Epithelial cell of prostate (primary cell): ENCODE measurements at places on chromosomes 6 and 20.

GRCh38 chr6:71206089-71206488 lies 82.5 kb upstream of the OGFRL1 start:
- DNase-seq: no peak

- no peak for DNase-seq
Observed at GRCh38 chr20:18822832-18823231, 9.2 kb downstream of the SCP2D1 start.

GRCh38 chr6:101578306-101578705 lies 184.8 kb downstream of the GRIK2 start:
- DNase-seq: no peak

DNA sequence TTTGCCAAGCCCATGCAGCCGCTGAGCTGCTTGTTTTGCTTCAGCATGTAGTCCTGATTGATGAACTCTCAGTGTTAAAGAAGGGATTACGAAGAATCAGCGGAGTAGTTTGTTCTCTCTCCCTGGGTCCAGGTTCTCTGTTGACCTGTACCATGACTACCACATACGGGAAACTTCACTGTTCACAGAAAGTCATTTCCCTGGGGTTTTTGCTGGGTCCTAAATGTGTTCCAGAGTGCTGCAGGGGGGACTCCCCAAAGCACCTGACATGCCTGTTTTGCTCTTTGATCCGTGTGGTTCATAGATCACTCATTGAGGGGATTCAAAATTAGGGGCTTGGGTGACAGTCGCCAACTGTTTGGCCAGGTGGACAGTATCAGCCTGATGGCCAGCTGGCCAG lies 5.5 kb downstream of the LSM14B start:
- no peak for DNase-seq

- peak; percentile 50 for DNase-seq
Observed at GRCh38 chr6:138454981-138455706, 44.1 kb downstream of the NHSL1 start.

- DNase-seq: no peak
Observed at GRCh38 chr20:40442181-40442963, 246.7 kb downstream of the MAFB start.

- DNase-seq: no peak
Observed at GRCh38 chr6:144449911-144450597, 164.9 kb downstream of the UTRN start.

DNA sequence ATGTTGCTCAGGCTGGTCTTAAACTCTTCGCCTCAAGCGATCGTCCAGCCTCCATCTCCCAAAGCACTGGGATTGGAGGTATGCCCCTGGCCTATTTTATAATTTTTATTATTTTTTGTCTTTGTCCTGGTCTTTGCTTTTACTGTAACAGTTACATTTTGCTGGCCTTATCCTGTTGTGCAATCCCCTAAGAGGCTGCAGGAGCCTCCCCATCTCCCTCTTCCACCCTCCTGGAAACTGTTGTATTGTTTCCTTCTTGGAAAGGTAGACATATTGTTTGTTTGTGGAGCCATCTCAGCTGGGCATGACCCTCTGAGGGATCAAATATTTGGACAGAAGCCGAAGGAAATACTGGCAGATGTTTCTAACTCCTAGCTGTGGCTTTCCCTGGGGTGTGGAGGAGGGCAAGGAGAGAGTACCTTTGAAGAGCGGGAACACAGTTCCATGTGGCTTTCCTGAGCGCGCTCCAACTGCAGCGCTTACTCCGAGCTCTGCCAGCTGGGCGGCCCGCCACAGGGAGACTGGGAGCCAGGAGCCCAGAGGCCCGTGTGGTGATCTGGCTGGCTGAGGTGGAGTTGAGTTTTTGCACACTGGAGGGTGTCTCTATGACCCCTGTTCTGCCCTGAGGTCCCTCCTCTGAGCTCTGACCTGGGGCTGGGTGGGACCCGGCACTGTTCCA lies 4.9 kb downstream of the MAPK13 start:
- DNase-seq: no peak

DNA sequence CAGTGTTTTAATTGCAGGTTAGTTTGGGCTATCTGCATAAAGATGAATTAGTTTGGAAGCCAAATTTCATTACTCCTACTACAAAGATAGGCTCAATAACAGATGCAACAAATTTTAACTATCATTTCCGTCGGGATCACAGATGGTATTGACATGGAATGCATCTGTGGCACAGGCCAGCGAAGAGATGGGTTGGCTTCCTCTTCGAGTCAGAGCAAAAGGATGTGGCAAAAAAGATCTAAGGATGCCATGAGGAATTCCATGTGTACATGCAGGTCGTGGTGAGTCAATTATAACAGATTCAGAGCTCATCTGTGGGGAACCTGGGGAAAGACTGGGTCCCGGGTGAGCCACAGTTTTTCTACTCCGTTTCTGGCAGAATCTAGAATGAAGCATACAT lies 83.0 kb upstream of the CITED2 start:
- no peak for DNase-seq

- no peak for DNase-seq
Observed at GRCh38 chr6:67680297-67680932, 954.7 kb upstream of the ADGRB3 start.

GRCh38 chr6:25176466-25176865 lies 102.7 kb upstream of the CARMIL1 start:
- DNase-seq: no peak

DNA sequence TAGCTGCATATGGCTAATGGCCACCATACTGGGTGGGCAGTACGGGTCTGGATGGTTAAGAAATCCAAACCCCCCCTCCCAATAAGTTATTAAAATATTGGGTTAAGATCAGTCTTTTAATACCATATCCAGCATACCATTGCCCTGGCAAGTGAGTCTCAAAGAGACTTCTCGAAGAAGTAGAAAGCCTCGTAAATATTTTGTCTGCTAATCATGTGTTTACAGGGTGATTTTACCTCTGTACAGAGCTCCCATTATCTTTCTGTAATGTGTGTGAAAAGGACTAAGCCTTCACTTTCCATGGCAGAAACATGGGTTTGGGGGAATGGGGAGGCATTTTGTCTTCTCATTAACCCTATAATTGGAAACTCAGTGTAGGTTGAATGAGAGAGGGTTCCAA lies 174.7 kb upstream of the LAMP5 start:
- DNase-seq: no peak

GRCh38 chr20:18543932-18544331 lies 23.3 kb upstream of the SMIM26 start:
- no peak for DNase-seq

- DNase-seq: no peak
Observed at GRCh38 chr20:43766385-43766784, 39.6 kb upstream of the GTSF1L start.

DNA sequence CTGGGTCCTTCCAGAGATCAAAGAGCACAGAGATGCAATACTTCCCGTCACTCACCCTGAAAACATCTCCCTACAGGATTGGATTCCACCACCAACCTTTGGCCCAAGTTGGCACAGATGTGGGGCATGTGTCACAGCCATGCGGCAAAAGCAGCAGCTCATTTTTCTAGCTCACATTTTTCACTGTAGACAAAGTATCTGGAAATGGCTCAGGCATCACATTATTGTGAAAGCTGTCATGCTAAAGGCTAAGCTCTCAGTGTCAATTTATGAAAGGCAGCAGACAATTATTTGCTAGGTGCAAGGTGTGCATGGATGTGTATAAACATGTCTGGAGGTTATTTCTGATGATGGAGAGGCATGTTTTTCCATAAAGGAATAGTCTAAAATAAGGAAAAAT lies 248.8 kb upstream of the PRND start:
- DNase-seq: no peak

- no peak for DNase-seq
Observed at GRCh38 chr6:127263481-127263880, 3.2 kb upstream of the RNF146 start.

GRCh38 chr20:46683939-46684750 lies 5.1 kb downstream of the TP53RK start:
- no peak for DNase-seq

DNA sequence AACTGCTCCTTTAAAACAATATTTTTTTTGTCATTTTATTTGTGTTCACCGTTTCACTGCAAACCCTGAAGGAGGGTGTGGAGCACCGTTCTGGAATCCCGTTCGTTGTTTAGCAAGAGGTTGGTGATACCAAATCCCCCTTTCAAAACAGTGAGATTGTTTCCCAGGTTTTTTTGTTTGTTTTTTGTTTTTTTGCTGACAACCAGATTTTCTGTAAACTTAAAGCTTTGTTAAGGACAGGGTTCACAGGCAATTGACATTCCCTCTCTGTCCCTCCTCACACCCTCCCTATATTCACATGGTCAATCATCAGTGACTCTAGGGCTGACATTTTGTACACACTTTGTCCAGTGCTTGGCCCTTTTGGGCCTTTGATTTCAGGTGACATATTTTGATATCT lies 21.0 kb upstream of the MROH8 start:
- DNase-seq: no peak

GRCh38 chr6:100346203-100346602 lies 118.5 kb downstream of the SIM1 start:
- DNase-seq: no peak

GRCh38 chr20:36483209-36483918 lies 58.0 kb upstream of the MYL9 start:
- no peak for DNase-seq

GRCh38 chr6:139235661-139236060 lies 56.1 kb downstream of the TXLNB start:
- DNase-seq: no peak
